ENCODE measurements at places on chromosomes 16 and 17. TPM values are rescaled to one million over a fixed set of nuclear protein-coding genes. Genes with fewer than 3 reads are reported as not detected.

GRCh38 chr16:81921843-81922584 is 89.3 kb downstream of the SDR42E1 start:
- DNase-seq: peak; percentile 9

MT4 gene
- total RNA-seq: not detected

GRCh38 chr17:17763734-17764133 is 73.1 kb downstream of the SREBF1 start:
- DNase-seq: no peak

DNA sequence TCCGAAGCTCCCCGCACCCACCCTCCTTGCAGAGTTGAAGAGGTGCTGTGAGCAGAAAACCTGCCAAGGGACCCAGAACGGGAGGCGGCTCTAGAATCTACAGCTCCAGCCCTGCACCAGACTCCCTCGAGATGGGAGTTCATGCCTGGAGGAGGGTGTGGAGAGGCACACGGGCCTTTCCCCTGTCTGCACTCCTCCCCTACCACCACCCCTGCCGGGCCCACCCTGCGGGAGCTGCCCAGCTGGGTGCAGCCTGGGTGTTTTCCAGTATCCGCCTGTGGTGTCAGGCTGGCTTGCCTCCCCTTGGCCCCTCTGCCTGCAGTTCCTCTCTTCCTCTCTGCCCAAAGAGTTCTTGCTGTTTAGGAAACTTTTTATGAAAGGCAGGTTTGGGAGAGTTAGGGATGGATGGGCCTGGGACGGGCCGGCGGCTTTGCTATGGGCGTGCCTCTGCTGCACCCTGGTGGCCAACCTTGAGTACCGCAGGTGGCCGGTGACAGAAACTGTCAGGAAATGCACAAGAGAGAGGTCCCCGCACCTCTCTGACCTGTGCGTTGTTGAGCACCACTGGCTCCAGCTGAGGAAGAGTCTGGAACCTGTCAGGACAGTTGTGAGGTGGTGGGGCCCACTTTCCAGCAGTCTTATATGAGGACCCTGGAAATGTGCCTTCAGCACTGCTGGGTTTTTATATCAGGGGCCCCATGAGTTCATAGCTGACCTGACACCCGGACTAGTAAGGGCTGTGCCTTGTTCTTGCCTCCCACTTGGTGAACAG is 354.1 kb downstream of the SEC14L1 start:
- peak; percentile 93 for DNase-seq

SPATA22 gene
- not detected for total RNA-seq

GRCh38 chr16:58789351-58789750 is 55.2 kb upstream of the GOT2 start:
- DNase-seq: no peak

LRRC75A gene
- 5.7 TPM for total RNA-seq

NPIPA8 gene
- total RNA-seq: 87.8 TPM

CYGB gene
- total RNA-seq: 33.4 TPM

DLG4 gene
- 27.4 TPM for total RNA-seq

USH1G gene
- not detected for total RNA-seq

DNA sequence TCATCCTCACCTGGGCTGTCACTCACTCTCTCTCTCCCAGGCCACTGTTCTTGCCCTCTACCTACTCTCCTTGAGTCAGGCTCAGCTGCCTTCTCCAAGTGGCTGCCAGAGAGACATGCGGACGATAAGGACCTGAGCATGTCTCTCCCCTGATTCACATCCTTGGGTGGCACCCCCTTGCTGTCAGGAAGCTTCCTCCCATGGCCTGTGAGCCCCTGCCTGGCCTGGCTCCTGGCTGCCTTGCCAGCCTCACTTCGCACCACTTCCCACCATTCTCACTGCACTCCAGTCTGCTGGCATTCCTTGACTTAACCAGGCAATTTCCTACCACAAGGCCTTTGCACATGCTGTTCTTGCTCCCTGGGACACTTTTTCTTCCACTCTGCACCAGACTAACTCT is 2.7 kb upstream of the ALDH3A1 start:
- DNase-seq: no peak

C17orf67 gene
- total RNA-seq: 2.8 TPM

DNA sequence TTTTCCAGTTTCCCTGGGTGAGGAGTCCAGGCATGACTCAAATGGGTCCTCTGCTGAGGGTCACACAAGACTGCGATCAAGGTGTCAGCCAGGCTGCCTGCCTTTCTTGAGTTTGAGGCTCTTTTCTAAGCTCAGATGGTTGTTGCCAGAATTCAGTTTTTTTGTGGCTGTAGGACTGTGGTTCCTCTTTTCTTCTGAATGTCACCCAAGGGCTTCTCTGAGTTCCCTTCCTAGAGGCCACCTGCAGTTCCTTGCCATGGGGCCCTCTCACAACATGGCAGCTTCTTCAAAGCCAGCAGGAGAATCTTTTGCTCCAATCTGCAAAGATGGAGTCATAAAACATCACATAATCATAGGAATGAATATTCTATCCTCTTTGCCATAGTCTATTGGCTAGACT is 17.5 kb downstream of the LIMD2 start:
- no peak for DNase-seq

MBTPS1 gene
- total RNA-seq: 69.3 TPM

- no peak for DNase-seq
Measured at GRCh38 chr17:28345419-28346198, 10.0 kb downstream of the TNFAIP1 start.

DNA sequence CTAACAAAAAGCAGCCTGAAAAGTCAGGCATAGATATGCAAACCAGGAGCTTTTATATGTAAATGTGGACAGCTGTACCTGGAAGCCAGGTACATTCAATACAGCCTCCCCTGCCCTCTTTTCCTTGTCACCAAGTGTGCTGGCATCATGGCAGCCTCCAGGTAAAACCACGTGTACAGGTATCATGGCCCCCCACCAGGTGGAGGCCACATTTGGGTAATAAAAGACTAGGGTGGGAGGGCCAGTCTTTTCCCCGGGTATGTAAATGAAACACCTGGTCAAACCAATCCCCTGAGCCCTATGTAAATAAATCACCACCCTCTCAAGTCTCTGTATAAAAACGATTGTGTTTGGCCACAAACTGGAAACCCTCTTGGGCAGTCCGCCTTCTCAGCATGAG is 226.4 kb upstream of the GOT2 start:
- DNase-seq: no peak

DNA sequence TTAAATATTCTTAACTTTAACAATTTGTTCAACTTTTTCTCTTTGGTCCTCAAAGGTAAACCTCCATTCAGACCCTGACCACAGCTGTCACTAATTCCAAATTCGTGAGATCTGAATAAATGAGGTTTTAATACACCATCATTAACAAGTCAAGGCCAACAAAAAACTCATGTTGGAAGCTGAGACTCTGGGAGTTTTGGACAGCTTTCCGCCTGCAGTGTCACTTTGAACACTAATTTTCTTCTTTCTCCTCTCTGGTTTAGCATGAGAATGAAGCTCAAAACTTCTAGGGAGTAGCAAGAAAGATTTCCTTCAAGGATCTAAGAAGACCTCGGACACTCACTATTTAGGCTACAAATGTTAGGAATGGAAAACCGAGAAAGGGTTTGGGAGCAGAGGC is 32.7 kb upstream of the DNAH9 start:
- DNase-seq: no peak

GRCh38 chr16:23833960-23834685 is 1.7 kb upstream of the PRKCB start:
- DNase-seq: no peak

DNA sequence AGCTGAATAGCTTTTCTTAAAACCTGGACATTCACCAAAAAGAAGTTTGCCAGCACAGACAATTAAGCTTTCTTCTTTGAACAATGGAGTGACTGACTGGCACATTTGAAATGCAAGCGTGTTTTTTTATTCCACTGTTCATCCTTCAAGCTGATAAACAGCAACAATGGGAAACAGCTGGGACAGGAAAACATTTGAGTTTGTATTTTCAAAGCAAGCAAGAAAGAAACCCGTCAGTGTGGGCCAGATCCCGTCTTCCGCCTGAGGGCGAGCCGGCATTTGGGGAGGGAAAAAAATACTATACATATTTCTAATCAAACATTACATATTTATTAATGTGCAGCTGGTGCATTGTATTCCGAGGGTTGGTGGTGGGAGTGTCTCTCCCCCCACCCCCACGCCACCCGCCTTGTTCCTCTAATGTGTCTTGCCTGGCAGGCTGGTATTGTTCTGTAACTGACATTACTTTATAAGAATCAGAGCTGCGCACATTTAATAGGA is 94.3 kb downstream of the CYLD start:
- DNase-seq: no peak

ARL4D gene
- total RNA-seq: 52.1 TPM

GRCh38 chr17:9958586-9959281 is 53.7 kb upstream of the RCVRN start:
- no peak for DNase-seq
